ENCODE measurements at places on chromosomes 6 and 20.
A peak's percentile ranks its signal among the peaks of the same experiment; 100 is the strongest.

DNA sequence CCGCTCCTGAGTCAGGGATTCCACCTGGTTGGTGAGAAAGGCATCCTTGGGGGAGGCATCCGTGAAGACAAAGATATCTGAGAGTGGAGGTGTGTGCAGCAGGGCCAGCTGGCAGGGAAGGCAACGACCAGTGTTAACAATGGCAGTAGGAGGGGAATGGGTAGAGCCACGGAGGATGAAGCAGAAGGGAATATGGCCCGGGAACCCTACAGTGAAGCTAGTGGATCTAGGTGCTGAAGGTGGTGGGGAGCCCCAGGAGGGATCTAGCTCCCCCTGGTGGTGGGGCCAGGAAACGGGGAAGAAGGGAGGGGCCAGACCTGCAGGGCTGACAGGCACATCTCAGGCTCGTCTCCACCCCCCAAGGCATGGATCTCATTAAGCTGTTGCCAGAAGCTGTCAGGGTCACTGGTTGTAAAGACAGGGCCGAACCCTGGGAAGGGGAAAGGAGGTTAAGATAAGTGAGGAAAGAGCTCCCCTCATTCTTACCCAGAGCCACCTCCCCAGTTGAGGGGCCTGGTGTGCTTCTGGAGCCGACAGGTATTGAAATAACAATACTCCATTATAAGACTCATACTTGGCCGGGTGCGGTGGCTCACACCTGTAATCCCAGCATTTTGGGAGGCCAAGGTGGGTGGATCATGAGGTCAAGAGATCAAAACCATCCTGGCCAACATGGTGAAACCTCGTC lies 7.3 kb downstream of the VWA7 start:
- no peak for DNase-seq

DNA sequence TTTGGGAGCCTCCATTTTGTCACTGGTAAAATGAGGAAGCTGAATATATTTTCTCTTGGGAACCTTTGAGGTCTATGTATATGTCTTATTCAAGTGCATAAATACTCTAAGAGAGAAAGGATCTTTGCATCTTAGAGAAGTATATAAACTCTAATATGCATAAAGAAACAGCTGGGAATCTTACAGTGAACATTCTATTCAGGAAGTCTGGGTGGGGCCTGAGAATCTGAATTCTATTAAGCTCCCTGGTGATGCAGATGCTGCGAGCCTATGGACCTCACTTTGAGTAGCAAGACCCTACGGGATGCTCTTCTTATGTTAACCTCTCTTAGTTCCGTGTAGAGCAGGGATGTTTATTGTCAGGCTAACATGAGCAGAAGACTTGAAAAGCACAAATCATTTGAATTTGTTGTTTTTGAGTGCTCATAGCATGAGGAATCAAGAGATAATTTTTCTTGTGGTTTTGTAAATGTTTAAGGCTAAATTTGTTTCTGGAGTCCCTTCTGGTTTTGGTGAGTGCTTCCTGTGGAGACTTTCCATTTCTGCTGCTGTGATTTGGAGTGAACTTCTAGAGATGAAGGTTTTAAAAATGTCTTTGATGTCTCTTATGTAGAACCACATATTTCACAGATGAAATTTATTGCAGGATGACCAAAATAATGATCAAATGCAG lies 281.2 kb upstream of the JAG1 start:
- DNase-seq = no peak

- DNase-seq = no peak
These were observed 526.7 kb upstream of the ADGRB3 start for GRCh38 chr6:68108233-68108835.

DNA sequence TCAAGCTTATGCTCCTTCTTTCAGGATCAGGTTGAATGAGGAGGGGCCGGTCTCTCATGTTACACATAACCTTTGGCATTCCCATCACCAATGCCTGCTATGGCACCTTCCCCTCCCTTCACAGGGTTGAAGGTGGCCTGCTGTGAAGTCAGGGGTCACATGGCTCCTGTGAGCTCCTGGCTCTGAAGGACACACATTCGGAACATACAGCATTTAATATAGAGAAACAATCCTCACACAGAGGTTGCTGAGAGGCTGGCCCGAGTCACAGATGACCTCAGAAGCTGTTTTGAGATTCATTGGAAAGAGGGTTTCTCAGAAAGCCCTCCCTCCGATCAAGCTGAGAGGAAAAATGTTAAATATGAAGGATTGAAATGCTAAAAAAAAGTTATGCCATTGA lies 82.1 kb downstream of the PSMG4 start:
- DNase-seq = peak; percentile 44

GRCh38 chr6:22471132-22471690 lies 98.2 kb upstream of the HDGFL1 start:
- DNase-seq = peak; percentile 49

- DNase-seq = no peak
These were observed at the start of gene OPRM1 for GRCh38 chr6:154039231-154039842. Gene OPRM1, plus strand, starts transcription at chr6:154039240. Its CDS starts 305 bp downstream, at chr6:154039545.

DNA sequence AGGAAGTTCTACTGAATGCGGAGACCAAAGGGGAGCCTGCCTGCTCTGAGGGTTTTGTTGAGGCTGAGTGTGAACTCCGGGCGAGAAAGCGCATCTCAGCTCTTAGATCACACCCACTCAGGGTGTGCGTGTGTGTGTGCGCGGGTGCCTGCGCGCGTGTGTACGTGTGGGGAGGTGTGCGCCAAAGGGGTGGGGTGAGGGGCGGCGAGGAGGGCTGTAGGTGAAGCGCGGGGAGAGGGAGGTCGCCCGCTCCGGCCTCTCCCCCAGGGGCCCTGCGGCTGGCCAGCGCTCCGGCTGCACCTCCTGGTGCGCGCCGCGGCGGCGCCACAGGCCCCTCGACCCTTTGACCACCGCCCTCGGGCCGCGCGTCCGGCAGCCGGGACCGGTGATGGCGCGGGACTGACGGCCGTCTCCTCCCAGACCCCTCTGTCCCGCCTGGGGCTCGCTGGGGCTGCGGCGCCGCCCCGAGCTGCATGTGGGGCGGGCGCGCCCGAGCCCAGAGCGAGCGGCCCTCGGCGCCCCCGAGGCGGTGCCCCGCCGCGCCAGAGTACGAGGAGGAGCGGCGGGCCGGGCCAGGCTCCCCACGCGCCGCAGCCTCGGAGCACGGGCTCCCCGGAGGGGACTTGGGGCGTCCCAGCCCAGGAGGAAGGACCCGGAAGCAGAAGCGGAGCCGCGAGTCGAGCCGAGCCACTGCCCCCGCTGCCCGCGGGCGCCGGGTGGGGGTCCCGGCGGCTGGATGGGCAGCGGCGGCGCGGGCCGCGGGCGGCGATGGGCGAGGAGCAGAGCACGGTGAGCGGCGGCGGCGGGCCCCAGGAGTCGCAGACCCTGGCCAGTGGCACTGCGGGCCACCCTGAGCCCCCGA lies at the start of gene RNF217:
Gene RNF217 (plus strand): TSS at position 661 of the 862 bp plus-strand sequence. CDS start 108 bp downstream, at position 769.
- peak; percentile 39 for DNase-seq

- DNase-seq = no peak
These were observed 18.3 kb upstream of the WFDC9 start for GRCh38 chr20:45649312-45649863.

- DNase-seq = no peak
These were observed 24.1 kb upstream of the UNC93A start for GRCh38 chr6:167266830-167267555.

DNA sequence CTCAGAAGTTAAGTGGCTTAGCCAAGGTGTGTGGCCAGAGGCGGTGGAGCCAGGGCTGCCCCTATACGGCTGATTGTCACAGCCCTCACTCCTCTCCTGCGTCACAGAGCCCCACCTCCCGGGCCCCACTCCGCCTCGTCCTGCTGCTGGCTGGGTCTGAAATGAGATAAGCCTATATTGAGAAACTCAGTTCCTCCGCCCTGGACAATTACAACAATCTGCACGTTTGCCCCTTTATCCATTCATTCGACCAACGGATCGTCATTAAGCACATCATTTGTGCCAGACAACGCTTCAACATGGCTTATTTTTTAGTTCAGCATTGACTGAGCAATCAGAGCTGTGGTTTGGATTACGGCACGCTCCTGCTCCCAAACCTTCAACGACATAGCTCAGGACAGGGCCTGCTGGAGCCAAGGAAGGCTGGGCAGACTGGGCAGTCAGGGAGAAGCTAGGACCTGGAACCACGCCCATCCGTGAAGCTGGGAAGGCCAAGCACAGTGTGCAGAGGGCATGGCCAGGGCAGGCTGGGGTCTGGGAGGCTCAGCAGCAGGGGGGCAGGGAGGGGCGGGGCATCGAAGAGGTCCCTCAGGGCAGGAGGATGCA lies 16.6 kb upstream of the EZR start:
- no peak for DNase-seq

DNA sequence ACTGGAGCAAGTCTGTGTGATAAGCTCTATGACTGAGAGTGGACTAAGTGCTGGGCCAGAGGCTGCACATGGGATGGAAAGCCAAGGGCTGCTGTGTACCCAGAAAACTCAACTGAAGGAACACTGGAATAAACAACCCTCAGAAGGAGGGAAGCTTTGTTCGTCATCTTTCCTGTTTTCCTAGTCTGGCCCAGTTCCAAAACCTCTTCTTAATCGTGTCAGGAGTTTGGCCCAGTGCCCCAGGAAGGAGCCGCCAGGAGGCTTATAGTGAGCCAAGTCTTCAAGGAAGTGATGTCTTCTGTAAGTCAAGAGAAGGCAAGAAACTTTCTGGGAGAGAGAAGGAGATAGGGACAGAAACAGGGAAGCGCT lies 23.3 kb upstream of the TOP1 start:
- DNase-seq = peak; percentile 89
